NCI-H2107 (cell line): ENCODE measurements at places on chromosomes 12 and 14.

- DNase-seq: no peak
These were observed 150.8 kb downstream of the DICER1 start for GRCh38 chr14:95006479-95006878.

DNA sequence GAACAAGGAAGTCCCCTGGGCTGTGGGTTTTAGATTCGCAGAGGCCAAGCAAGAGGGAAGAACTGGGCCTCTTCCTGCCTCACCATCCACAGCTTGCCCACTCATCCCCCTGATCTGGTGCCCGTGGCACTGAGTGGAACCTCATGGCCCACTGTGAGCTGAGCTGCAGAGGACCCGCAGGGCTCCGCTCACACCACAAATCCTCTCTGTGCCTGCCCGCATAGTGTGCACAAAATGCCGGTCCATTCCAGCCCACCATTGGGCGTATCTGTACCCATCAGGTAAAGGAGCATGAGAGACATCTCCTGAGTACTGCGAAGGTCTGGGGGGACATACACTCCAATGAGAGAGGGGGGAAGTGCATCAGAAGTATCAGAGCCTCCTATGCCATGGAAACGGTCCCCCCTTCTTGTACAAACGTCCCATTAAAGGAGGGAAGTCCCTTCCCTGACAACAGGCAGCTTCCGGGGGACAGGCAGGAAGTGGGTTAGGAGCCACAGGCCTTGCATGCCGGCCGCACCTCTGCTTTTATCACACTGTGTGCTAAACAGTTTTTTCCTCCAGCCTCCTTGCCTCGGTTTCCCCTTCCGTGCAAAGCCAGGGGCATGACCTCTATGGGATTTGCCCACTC, 309.4 kb upstream of the DIO3 start:
- DNase-seq: no peak

DNA sequence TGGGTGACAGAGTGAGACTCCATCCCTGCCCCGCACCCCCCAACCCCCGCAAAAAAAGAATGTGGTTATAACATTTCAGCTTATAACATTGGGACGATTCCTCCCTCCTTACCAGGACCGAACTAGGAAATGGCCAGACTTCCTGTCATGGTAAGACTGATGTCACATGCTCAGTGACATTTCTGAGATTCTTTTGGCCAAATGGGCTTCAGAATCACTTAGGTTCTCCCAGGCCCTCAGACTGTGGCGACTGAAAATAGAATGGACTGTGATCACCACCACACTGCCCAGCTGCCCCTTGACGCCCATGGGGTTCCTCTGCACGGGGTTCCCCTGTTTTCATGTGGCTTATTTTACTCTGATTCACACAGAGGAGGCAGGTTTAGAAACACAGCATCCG, 115.0 kb upstream of the EVL start:
- no peak for DNase-seq

- DNase-seq: no peak
These were observed 250.8 kb downstream of the SLC6A15 start for GRCh38 chr12:84661786-84662185.

DNA sequence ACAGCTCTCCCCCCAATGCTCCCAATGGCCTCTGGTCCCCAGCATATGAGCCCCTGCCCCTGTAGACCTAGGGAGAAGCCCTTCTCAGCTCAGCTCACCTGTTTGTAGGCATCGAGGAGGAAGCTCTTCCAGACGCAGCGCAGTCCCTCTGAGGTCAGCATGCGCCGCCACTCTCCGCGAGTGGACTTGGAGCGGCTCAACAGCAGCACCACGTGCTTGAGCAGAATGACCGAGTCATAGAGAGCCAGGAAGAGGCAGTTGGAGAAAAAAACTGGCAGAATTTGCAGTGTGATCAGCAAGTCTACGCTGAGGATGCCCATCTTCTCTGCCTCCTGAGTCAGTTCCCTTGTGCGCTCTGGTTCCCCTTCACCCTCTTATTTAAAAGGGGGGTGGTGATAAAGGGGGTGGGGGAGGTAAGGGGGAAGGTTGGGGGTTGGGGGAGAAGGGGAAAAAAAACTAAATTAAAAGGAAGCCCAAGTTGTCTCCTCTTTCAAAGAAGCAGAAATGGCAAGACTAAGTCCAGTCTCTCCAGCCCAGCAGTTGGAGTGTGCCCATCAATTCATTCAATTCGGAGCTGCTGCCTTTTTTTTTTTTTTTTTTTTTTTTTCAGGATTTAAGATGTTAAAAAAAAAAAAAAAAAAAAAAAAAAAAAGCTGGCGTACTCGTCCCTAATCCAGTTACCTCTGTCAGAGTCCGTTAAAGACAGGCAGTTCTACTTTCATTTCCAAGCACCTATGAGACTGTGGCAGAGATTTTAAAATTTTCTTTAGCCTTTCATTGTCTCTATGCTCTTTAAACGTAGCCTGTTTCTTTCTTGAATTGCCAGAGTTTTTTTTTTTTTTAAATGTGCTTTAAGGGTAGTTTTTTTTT, at the start of gene DIO2:
Gene DIO2 (minus strand): TSS at position 352 of the 870 bp plus-strand sequence. CDS start 32 bp downstream, at position 320.
- no peak for DNase-seq

DNA sequence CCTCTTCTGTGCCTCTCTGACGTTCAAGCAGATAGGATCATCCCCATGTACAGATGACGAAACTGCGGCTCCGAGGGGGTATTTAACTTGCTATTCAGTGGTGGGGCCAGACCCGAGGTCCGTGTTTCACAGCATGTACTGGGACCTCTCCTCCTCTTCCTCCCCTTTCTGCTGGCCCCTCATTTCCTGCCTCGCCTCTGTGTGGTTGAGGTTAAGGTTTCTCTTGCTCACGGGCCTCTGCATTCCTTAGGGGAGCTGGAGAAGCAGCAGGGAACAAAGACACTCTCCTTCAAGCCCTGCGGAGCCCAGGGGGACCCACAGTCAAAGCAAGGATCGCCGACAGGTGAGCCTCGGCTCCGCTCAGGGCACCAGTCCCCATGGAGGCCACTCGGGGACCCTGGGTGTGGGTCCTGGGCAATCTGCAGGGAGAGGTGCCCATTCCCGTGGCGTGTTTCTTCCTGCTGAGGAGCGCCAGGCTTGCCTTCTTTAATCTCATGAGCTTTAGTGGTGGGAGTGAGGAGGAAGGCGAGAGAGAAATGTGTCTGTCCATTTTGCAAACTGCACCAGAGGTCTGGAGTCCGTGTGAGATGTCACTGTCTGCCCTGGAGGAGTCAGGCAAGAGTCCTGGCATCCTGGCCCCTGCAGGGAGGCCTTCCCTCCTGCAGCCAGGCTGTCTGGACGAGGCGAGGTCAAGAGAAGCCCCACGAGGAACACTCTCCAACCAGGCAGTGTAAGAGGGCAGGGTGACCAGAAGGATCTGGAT, 45.0 kb downstream of the SLC6A12 start:
- DNase-seq: no peak

GRCh38 chr14:26216786-26217185, 381.0 kb downstream of the NOVA1 start:
- no peak for DNase-seq

GRCh38 chr12:163406-163986, 50.5 kb downstream of the SLC6A12 start:
- DNase-seq: no peak

DNA sequence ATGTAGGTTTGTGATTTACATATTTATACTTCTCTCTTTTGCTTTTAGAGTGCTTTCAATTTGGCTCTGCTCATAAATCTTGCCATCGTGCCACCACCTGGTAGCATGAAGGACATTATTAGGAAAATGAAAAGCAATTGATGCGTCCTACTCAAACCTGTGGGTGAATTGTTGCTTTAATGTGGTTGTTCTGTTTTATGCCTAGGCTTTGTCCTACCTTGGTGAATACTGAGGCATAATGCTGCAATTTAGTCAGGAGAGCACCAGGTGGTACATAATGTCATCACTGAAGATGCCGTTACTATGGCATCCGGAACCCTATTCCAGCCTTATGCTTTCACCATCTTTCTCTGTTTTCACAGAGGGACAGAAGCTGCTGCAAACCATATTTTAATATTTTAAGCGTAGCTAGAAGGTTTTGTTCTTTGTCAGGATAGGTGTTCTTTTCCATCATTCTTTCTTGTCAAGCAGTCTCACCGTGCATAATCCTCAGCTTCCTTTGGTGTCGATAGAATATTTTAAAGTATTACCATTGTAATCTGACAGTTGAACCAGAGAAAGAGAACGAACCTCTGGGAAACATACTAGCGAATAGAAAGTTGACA, 68.5 kb upstream of the PKP2 start:
- DNase-seq: no peak

DNA sequence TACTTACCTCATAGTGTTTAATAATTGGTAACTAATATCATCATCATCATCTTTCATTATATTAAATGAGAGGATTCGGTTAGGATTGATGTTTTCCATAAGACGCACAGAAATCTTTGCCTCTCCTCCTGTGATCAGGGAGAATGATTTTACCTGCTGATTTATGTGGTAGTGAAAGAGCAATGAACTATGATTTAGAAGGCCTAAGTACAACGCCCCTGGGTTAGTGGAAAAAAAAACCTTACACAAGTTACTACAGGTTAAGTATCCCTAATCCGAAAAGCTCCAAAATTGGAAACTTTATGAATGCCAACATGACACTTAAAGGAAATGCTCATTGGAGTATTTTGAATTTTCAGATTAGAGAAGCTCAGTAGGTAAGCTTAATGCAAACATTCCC, 55.8 kb downstream of the ARID2 start:
- no peak for DNase-seq

DNA sequence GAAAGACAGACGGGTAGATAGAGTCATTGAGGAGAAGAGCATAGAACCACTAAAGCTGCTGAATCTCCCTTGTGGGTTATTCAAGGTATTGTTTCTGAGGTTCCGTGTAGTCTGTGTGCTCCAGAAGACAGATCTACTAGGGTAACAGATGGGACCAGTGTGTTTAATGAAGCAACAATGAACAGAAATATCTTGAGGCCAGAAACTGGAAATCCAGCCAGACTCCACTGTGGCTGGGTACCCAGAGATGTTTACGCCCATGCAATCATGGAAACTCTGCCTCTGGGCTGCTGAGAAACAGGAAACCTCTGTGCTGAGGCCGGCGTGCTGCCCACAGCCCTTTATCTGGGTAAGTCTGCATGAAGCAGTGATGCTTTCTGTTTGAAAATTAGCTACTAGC, 8.3 kb downstream of the PROX2 start:
- no peak for DNase-seq

GRCh38 chr14:83047059-83047830, 1513.6 kb upstream of the SEL1L start:
- DNase-seq: no peak

GRCh38 chr14:68862954-68863594, 70.2 kb upstream of the ZFP36L1 start:
- DNase-seq: peak; percentile 87

- DNase-seq: no peak
These were observed 72.9 kb downstream of the LMNTD1 start for GRCh38 chr12:25480145-25480544.

- no peak for DNase-seq
These were observed 140.5 kb downstream of the FOXN3 start for GRCh38 chr14:89276424-89276975.

- no peak for DNase-seq
These were observed 14.5 kb downstream of the BAG5 start for GRCh38 chr14:103547941-103548462.

DNA sequence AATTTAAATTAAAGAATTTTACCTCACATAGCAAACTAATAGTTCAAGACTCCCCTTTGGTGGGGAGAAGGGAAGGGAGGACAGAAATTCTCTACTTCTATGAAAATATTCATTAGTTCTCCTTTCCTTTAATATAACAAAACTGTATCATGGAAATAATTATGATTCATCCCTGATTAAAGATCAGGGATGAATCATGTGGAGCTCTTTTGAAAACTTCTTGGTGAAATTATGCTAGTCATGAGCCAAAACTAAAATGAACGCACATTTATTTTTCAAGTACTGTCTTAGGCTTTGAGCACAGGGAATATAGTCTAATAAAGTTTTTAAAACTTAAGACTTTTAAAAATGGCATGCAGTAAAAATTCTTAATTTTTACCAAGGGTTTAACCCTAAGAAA, 17.1 kb downstream of the TMBIM4 start:
- DNase-seq: no peak

- DNase-seq: no peak
These were observed 7.7 kb upstream of the IFNG-AS1 start for GRCh38 chr12:67981287-67982162.

- peak; percentile 42 for DNase-seq
These were observed 2.6 kb downstream of the CCDC85C start for GRCh38 chr14:99601361-99601831.

DNA sequence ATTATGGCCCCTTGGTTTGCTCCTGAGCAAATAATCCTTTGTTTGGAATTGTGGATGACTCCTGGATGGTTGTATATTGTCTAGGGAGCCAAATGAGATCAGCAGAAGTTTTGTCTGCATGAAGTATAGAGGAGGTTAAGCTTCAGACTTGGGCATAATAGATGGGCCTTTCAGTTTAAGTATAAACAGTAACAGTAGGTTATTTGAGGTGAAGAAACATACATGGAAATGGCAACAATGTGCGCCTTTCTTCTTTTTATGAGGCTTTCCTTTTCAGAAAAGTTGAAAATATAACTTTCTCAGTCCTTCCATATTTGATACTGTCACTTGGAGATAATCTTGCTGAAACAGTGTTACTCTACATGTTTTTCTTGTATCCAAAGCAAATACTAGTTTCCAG, 63.7 kb upstream of the PPP1R12A start:
- no peak for DNase-seq

GRCh38 chr12:86226481-86226880, 29.7 kb downstream of the MGAT4C start:
- DNase-seq: no peak

DNA sequence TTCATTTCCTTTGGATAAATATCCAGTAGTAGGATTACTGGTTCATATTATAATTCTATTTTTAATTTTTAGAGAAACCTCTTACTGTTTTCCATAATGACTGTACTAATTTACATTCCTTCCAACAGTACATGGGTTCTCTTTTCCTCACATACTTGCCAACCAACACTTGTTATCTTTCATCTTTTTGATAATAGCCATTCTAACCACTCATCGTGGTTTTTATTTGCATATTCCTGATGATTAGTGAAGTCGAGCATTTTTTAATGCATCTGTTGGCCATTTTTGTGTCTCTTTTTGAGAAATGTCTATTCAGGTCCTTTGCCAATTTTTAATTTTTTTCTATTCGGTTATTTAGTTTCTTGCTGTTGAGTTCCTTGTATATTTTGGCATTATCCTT, 457.7 kb upstream of the PDE3A start:
- DNase-seq: no peak

GRCh38 chr12:93197067-93197593, 180.6 kb upstream of the NUDT4 start:
- no peak for DNase-seq

DNA sequence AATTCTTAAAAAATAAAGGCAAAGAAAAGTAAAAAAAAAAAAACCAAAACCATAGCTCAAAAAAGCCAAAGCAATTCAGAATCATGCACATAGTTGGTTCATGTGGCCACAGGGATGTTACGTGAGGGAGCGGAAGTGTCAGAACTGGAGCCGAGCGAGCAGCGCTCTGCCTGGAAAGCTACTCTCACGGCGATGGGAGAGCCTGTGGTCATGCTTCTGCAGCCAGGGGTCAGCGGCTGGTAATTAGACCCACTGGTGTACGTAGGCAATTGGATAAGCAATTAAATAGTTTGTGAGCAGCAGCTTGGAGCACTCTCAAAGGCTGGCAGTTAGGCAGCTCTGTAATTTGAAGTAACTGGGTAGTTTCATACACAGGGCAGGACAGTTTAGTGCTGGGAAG, 58.1 kb downstream of the TRHDE start:
- no peak for DNase-seq
